ENCODE measurements at places on chromosomes 2 and 18.

DNA sequence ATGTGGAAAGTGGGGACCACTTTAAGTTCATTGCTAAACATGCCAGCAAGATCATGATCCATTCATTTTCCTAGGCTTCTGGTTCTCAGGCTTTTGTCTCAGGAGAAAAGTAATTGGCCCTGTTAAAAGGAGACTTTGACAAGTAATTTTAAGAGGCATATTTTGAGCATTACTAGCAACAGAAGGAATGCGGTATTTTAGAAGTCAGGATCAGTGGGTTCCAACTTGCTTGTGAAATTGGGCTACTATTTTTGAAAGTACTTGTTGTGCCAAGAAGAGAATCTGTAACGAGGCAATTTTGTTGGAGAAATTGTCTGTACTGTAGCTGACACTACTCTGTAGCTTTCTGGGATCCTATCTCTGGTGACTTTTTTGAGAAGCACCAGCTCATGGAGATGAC, 59.4 kb downstream of the CERS6 start:
- DNase-seq, result no peak

GRCh38 chr2:54579061-54579681, 123.0 kb downstream of the SPTBN1 start:
- no peak for DNase-seq

DNA sequence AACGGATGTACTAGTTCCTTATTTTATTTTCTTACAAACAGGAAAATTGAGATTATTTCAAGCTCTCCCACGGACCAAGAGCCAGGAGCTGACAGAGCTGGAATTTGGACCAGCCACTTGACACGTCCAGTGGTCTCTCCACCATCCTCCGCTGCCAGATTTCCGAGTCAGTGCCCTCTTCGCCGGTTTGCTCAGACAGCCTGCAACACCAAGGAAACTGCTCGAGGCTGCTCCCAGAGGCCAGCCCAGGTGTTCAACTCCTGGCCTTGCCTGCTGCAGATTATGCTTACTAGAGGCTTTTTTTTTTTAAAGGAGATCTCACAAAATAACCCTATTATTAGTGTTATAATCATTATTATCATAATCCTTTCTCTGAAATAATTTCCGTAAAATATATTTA, 779.8 kb downstream of the RNF144A start:
- no peak for DNase-seq

GRCh38 chr2:173079141-173079540, 3.5 kb downstream of the MAP3K20 start:
- DNase-seq, result no peak

DNA sequence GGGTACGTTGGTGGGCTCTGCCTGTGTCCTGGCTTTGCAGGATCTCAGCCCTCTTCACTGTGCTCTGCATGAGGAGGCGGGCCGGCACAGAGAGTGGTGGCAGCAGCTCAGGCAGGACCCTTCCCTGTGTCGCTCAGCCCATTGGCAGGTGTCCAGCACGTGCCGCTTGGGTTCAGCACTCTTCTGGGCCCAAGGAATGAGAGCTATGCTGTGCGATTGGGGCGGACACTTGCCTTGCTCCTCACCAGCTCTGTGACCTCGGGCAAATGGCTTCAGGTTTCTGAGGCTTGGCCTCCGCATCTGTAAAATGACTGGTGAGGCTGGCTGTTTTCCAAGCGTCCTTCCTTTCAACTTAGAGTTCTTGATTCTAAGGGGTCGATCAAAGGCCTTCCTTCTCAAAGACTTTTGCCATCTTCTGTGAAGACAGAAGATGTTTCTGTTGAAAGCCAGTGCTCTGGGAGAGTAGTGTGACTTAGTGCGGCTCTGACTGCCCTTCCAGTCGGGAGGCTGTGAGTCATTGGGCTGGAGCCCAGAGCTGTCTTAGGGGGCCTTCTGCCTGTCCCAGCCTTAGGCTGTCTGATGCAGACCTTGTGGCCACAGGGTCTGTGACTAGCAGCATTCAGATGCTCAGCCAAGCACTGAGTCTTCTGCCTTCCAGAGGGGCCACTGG, 35.6 kb downstream of the GLI2 start:
- no peak for DNase-seq

DNA sequence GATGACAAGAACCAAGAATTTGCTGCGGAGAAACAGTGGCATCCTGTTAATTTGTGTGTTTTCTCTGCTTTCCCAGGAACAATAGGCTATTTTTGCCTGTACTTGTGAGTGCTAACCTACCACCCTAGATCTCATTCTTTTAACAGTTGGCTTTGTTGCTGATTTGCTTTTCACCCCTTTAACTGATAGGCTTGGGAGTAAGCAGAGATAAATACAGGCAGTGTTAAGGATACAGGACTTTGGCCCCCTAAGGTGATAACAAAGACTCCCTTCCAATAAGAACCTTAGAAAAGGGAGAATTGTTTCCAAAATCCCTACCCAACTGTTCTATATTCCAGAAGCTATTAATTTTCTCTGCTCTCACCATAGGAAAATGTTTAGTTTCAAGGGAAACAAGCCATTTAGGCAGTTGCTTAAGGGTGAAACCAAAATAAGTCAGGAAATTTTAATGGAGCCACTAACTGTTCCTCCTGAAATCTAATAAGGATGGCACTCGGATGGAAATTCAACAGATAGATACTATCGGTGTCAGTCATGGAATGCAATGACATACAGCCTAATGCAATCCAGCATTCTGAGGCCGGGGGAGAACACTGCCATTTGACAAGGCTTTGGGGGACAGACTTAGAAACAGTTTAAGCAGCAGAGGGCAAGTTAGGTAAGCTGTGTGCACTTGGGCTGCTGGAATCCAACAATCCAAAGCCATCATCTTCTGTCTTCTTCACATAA, 238.8 kb downstream of the RNF152 start:
- DNase-seq, result no peak

DNA sequence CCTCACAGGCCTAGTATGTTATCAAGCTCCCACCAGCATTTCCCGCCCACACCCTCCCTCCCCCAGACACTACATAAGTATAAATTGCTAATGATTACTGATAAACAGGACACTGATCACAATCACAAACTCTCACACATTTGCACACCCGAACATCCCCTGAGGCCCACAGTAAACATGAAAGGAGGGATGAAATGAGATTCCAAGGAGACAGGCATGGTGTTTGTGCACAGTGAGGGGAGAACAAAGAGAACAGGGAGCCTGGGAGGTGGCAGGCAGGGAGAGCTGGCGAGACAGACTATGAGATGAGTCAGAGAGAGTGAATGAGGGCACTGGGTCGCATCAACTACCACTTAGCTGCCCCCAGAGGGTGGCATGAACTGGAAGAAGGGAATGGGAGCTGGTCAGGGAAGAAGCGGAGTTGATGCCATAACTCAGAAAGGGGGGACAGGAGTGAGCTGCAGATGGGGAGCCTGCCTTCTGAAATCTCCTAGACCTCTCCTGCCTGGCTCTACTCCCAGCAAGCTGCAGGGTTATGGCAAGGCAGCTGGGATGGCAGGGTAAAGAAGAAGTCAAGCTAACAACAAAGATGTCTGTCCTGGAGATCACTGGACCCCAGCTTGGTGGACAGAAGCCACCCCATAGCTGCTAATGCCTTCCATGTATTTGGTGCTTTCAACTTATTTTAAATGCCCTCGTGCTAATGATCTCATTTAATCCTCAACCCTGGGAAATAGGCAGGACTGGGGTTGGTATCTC, 5.1 kb downstream of the KIF3C start:
- no peak for DNase-seq

GRCh38 chr2:69770193-69770702, 28.3 kb downstream of the ANXA4 start:
- DNase-seq, result no peak

GRCh38 chr18:56458770-56459712, 179.4 kb downstream of the TXNL1 start:
- no peak for DNase-seq

DNA sequence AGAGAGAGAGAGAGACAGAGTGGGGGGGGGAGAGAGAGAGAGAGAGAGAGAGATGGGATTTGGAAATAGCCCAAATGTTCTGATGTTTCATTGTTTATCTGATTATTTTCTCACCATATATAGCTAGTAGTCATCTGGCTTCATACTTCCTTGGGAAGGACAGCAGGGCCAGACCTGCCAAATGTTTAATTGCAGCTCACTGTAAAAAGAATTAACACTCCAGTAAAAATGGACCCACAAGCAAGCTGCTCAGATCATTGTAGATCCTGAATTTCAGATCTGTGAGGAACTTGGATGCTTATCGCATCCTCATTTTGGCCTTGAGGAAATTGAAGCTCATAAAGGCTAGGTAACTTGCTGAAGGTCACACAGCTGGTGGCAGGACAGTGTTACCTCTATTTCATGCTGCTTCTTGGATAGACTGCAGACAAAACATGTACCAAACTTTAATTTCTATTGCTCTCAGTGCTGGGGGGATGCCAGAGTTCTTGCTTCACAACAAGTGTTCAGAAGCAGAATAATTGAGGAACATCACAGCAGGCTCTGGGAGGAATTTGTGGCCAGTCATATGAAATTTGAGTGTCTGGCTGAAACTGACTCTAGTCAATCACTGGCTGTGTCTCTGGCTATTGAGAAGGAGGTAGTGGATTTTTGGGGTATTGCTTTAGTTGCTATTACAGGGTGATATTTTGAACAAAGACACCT, 223.5 kb downstream of the PIK3C3 start:
- no peak for DNase-seq

GRCh38 chr2:65429786-65430602, 2.4 kb downstream of the SPRED2 start:
- no peak for DNase-seq

DNA sequence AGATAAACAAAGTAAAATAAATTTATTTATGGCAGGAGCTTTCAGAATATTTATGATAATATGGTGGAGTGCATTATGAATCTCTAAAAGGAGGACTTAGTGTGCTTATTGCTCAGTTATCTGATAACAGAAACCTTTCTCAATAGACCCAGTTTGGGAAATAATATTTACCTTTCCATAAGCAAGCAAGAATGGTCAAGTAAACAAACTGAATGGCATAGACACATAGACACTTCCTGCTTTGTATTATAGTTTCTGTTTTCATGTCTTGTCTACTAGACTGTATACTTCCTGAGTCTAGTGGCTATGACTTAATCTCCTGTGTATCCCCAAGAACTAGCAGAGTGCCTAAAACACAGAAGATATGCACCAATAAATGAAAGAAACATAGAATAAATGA, 87.8 kb downstream of the UPP2 start:
- DNase-seq, result no peak

DNA sequence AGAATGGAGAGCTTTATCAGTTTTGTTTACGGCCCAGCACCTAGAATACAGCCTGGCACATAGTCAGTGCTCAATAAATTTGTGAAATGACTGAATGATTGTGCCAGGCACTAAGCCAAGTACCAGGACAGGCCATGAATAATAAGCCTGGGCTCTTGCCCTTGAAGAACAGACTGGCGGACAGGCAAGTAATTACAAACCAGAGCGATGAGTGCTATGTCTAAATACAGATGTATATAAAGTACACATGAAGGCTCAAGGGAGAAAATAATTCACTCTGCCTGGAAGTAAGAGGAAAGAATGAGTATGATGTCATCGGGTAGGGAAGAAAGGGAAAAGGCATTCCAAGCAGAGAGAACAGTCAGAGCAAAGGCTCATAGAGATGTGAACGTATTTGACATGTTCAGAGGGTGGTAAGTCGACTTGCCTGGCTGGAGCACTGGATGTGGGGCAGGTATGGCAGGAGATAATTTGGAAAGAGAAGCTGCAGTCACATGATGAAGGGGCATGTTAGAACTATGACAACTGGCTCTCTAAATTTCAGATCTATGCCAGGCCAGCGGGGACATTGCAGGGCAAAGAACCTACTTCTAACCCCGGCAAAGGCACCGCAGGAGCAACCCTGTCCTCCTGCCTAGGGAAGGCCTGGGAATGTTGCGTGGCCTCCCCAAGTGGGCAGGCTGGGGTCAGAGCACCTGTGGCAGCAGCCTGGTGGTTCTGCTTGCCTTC, 119.1 kb upstream of the STPG4 start:
- no peak for DNase-seq
